ENCODE measurements at places on chromosomes 11 and 22.

- no peak for DNase-seq
Observed at GRCh38 chr11:8679006-8679405, 3.5 kb downstream of the TRIM66 start.

DNA sequence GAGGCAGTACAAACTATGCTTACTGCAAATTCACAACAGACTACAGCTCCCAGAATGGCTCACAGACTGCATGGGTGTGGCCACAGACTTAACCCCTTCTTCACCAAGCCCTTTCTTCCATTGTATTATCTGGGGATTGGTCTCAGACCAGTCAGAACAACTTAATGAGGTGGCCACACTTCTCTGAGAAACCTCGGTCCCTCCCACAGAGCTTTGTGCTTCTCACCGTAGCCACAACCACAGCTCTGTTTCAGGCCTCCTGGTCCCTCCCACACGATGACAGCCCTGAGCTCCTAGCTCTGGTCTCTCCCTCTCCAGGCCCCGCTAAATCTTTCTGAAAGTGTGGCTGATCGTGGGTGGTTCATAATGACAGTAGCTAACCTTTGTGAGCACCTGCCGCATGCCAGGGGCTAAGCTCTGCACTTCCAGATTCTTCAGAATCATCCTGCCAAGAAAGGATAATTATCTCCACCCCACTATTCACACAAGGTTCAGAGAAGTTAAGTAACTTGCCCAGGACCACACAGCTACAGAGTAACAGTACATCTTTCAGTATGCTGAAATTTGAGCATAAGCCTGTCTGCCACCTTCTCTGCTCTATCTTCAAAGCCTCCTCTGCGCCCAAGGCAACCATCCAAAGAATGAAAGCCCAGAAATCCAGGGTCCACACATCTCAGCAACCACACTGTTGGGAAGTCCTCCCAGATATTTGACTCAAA lies 5.4 kb downstream of the PDE2A start:
- no peak for DNase-seq

DNA sequence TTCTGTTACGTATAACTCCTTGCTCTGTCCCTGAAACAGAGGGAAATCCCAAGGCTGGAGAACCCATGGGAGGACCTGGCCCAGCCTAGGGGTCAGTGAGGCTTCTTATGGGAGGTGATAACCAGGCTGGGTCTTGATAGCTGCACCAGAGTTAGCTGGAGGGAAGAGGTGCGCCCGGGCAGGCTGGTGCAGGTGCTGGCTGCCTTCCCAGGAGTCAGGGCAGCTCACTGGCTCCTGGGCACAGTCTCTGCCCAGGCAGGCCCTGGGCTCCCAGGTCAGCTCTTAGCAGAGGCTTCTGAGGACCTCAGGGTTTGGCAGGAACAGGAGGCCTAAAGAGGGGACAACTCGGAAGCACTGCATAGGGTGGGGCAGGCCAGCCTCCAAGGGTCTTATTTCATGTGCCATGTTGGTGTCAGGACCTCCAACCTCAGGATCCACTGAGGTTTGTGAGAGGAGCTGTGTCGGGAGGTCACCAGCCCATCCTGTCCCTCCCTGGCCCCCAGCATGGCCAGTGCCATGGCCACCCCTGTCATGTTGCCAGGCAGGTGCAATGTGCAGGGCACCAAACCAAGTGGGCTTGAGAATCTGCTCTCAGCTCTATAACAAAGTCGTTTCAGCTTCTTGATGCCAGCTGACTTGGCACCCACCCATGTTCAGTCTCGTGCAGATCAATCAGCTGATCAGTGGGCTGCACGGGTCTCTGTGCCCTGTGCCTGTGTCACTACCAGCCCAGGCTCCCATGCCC lies 20.5 kb upstream of the CELSR1 start:
- DNase-seq: no peak

- no peak for DNase-seq
Observed at GRCh38 chr11:86535773-86536172, 136.6 kb downstream of the ME3 start.

GRCh38 chr22:45112136-45112879 lies 51.4 kb upstream of the NUP50 start:
- peak; percentile 75 for DNase-seq

GRCh38 chr11:66659763-66660162 lies 17.9 kb downstream of the RBM4B start:
- DNase-seq: no peak

DNA sequence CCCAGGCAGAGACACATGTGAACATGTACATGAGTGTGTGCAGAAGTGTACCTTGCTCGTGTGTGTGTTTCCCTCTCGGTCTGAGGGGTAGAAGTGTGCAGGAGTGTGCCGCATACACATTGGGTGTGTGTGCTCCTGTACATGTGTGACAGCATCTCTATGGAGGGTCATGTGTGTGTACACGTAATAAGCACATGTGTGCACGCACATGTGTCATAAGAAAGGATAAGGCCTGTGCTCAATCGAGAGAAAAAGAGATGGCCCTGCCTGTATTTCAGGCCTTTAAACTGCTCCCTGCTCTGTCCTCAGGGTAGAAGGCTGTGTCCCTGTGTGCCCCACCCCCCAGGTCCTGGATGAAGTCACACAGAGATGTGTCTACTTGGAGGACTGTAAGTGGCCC lies 61.8 kb downstream of the OTOG start:
- no peak for DNase-seq

DNA sequence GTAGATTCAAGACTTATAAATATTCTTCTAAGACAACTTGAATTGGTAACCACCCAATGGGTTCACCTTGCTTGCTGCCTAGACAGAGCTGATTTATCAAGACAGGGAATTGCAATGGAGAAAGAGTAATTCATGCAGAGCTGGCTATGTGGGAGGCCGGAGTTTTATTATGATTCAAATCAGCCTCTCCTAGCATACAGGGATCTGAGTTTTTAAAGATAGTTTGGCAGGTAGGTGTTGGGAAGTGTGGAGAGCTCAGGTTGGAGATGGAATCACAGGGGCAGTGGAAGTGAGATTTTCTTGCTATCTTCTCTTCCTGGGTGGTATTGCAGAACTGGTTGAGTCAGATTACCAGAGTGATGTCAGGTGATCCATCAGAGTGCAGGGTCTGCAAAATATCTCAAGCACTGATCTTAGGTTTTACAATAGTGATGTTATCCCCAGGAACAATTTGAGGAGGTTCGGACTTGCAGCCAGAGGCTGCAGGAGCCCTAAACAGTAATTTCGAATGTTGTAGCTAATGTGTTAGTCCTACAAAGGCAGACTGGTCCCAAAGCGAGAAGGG lies 1448.6 kb upstream of the RAG2 start:
- no peak for DNase-seq

- DNase-seq: no peak
Observed at GRCh38 chr11:71421392-71421950, 26.7 kb downstream of the DHCR7 start.

DNA sequence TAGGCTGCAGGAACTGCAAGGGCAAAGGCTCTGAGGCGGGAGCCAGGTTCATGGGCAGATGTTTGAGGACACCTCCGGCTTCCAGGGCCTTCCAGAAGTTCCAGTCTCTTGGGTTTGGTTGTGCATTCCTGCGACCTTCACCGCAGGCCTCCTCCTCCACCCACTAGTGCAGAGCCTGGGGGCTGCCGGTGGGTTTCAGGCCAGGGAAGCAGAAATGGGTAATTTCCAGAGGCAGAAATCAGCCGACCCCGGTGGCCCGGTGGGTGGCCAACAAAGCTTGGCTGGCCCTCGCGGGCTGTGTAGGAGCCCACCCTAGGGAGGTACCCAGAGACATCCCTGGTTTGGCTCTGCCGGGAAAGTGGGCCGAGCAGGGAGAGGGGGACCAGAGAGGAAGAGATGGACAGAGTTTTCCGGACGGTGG lies 417 bp upstream of the PHETA2 start:
- no peak for DNase-seq

- DNase-seq: no peak
Observed at GRCh38 chr22:43011079-43011478, 3.9 kb downstream of the PACSIN2 start.

DNA sequence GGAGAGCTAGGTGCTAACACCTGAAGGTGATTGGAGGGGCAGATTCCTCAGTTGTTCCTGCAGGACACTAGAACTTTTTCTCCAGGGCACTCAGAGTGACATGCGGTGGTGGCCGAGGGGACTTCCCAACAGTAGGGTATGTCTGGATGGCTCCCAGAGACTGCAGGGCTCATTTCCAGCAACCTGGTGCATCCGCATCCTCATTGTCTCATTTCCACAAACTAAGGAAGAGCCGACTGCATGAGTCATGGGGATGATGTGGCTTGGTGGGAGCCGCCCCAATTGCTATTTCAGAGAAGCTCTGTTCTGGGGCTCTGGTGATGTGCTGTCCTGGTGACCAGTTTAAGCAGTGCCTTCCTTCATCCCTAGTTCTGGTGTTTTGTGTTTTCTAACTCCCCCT lies 2.8 kb upstream of the ROBO4 start:
- peak; percentile 96 for DNase-seq

GRCh38 chr11:113481672-113482071 lies 6.5 kb upstream of the DRD2 start:
- no peak for DNase-seq

DNA sequence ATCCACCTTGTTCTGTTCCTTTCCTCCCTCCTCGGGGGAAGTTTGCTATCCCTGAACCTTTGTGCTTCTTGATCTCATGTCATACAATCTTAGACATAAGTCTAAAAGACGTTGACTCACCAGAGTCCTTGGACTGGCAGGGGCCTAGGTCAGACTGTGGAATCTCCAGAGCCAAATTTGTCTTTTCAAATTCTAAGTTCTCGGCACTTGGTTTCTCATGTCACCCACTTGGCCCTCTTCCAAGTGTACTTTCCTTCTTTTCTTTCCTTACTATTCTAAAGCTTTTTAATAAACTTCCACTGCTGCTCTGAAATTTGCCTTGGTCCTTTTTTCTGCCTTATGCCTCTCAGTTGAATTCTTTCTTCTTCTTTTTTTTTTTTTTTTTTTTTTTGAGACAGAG lies 30.1 kb upstream of the SMPD1 start:
- DNase-seq: no peak

GRCh38 chr22:31742115-31742514 lies 7.8 kb downstream of the PRR14L start:
- DNase-seq: no peak

- DNase-seq: no peak
Observed at GRCh38 chr22:43743131-43743530, 69.0 kb downstream of the EFCAB6 start.

- no peak for DNase-seq
Observed at GRCh38 chr11:8059030-8059429, 22.0 kb upstream of the TUB start.

- peak; percentile 45 for DNase-seq
Observed at GRCh38 chr22:39183991-39184585, 31.6 kb upstream of the CBX7 start.

DNA sequence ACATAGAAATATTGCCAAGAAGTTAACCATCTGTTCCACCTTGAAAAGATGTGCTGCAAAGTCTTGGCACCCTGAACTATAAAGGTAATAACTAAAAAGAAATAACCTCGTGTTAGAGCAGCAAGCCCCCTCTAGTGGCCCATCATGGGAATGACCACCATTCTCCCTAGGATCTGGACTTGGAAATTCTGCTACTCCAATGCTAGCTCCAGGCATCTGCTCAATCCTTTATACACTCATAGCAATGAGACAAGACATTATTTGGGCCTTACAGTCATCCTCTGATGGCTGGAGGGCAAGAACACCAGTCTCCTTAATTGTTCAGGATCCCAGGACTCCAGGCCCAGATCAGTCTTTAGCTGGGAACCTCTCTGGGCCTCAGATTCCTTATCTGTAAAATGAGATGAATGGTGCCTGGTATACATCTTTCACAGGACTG lies 76.0 kb downstream of the CWC15 start:
- DNase-seq: peak; percentile 49

DNA sequence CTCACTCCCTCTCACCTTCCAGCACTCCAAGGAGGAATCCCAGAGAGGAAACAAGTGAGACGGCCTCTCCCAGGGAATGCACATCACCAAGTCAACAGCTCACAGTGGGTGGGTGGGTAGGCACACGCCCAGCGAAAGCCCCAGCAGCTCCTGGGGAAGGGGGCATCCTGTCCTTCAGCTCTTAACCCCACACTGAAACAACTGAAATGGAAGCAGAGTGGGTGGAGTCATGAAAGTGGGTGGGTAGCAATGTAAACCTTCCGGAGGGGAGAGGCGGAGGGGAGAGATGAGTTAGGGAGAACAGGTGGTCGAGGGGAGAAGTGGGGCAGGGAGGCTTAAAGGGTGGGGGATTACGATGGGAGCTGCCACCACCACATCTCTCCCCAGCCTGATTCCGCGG lies 5.4 kb downstream of the MCHR1 start:
- no peak for DNase-seq

DNA sequence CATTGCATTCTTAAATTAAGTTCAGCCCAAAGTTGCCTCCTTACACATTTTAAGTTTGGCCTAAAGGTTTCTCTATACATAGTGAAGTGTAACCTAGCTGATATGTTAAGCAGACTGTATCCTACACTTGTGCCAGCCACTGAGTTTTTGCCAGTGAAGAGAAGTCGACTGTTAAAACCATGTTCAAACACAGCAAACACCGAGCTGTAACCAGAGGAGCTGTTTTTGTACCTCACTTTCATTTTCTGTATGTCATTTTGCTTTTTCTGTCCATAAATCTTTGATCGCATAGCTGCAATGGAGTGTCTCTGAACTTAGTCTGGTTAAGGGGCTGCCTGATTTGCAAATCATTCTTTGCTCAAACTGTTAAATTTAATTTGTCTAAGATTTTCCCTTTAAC lies 403.7 kb downstream of the LUZP2 start:
- DNase-seq: no peak

DNA sequence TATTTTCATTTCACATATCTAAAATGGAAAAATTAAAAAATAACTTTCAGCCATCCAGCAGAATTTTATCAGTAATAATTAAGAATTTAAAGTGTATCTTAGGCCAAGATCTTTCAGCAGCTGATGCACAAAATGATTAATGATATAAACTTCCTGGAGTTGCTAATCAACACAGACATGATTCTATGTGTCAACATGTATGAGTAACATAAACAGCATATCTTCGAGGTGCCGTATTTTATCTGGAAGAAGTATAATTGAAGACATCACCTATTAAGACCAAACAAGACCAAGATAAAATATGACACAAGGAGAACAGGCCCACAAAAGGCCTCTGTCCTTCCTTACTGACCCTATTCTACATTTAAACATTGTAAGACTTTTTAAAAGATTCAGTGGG lies 45.2 kb downstream of the SLC5A12 start:
- DNase-seq: no peak

DNA sequence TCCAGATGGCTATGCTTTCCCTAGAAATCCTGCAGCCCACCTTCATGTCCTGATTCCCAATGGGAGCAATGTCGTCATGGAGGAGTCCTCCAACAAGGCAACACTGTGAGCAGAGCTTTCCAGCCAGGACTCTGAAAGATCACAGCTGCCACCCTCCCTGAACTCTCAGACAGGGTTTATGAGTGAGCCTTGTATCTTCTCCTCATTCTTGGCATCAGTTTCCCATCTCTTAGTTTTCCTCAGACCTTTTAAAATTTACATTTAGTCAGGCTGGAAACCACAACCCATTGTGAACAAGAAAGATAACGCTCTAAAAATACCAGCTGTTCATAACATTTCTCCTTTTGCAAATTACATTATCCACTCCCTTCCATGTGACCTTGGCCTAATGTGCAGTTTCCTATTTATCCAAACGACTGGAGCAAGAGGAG lies 15.6 kb upstream of the LYVE1 start:
- DNase-seq: no peak

All from fibroblast of skin of back (primary cell).